Activated naive CD4-positive, alpha-beta T cell treated with Interleukin-2 at 50 U/mL for 16 hours (primary cell): ENCODE measurements at places on chromosomes 3 and 15.

DNA sequence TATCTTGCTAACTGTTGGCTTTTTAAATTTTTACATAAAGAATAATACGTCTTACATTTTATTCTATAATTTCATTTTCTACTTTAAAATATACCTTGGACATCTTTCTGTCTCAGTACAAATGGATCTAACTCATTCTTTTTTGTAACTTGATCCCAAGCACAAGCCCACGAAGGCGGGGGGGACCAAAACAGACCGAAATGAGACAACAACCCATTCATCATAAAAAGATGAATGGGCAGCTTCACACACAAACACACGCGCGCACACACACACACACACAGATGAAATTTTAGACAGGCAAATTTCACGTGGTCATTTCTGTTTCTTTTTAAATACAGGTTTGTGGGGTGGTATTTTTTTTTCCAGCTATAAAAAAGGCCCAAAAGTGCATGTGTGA is 271.3 kb upstream of the TOPAZ1 start:
- DNase-seq, result no peak

GRCh38 chr15:70166506-70167087 is 68.9 kb upstream of the TLE3 start:
- DNase-seq, result no peak

DNA sequence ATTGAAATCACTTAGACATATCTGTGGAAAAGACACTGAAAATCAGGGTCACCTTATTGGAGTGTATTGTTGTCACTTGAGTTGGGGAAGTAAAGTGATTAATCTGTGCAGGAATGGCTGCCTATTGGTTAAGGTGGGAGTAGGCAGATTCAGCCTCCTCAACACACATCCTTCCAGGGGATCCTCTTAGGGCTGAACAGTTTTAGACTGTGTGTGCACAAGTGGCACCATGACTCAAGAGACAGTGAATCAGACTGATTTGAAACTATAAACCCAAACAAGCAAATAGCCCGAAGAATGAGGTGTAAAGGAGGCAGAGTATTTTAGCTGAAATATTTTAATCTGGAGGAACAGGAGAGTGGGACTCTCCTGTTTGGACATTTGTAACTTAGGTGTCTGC is 4.9 kb downstream of the ABHD17C start:
- DNase-seq, result no peak

DNA sequence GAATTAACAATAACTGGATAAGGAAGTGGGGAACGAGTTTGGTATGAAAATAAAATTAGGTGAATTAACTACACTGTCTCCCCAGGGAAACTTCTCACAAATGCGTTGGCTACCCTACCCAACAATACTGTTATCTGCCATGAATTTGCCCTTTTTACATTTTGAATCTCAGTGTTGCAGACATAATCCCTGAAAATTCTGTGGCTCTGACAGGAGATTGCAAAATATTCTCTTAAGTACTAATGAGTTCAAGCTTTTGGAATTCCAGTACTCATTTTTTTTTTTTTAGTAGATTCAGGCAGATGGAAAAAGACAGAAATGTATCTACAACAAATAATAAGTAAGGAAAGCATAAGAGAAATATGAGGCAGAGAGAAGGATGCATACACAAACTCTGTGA is 332.6 kb downstream of the LSAMP start:
- DNase-seq, result no peak

DNA sequence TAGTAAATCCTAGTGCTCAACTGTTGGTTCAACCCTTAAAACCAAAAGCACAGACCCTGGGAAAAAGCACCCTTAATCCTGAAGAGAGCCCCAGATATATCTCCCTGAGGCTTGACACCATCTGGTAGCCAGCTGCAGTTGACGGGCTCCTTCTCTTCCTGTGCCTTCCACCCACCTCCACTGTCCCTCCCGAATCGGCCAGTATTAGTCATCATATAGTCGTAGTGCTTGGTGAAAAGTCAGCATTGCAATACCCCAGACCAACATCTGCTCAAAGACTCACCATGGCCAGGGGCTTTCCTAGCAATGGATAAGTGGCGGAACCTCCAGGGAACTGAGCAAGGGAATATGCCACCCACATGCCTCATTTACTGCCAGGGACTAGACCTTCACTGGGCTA is 125.6 kb upstream of the CRBN start:
- DNase-seq, result no peak

DNA sequence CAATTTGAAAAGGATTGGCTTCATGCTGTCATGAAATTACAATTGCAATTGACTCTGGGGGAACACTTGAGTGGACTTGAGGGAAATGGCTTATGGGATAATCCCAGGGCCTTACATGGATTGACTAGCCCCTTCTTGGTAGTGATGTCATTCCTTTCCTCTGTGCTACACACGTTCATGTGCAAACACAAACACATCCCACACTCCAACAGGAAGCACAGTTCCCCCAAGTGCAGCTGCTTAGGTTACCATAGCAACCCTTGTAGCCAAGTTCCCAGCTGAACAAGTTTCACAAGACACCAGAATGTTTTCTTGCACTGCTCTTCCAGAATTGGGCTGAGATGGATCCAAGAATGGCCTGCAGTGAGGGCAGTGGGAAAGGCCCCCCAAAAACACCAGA is 217.0 kb downstream of the ZNF621 start:
- no peak for DNase-seq

DNA sequence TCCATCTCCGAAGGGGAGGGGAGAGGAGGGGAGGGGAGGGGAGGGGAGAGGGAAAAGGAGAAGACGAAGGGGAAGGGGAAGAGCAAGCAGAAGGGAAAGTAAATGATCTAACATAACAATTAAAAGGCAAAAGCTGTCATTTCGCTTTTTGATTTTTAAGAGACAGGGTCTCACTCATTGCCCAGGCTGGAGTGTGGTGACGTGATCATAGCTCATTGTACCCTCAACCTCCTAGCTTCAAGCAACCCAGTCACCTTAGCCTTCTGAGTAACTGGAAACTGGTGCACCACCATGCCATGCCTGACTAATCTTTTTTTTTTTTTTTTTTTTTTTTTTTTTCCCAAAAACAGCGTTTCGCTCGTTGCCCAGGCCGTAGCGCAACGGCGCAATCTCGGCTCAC is 22.6 kb downstream of the ADAM10 start:
- no peak for DNase-seq

GRCh38 chr3:169694117-169694516 is 30.6 kb upstream of the MECOM start:
- no peak for DNase-seq

GRCh38 chr3:107407355-107407754 is 30.1 kb downstream of the CCDC54 start:
- DNase-seq, result no peak

GRCh38 chr15:69804786-69805185 is 292.9 kb downstream of the TLE3 start:
- no peak for DNase-seq

DNA sequence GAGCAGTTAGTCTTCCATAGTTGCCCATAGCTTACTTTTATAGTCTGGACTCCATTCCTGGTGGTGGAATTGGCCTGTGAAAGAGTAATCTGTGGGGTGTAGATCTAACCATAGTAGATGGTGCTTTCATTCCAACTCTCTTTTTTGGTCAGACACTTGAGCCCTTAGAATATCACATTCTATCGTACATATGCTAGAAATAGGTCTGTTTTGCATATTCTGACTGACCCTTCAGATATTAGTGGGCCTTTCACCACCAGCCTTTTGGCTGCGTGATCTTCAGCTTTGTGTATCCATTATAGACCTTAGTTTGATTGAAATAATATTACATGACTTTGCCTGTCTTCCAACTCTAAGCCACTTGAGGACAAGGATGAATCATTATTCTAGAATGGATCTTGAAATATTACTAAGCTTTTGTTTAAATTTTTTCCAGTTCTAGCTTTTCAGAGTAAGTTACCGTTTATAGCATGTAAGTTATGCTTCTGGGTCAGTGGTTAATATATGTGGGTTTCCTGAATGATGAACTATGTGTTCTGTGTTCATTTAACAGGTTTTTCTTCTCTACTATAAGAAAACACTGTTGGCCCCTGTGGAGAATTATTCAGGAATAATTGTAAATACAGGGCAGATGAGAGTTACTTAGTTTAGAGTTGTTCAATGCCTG is 8.7 kb downstream of the RAB7A start:
- no peak for DNase-seq

- DNase-seq, result no peak
These were observed 29.3 kb downstream of the RARRES1 start for GRCh38 chr3:158702815-158703481.

GRCh38 chr3:181212271-181212670 is 222.7 kb upstream of the DNAJC19 start:
- DNase-seq, result no peak

GRCh38 chr3:45343947-45344346 is 44.4 kb upstream of the LARS2 start:
- no peak for DNase-seq
